ENCODE measurements at places on chromosomes 3 and 15.

DNA sequence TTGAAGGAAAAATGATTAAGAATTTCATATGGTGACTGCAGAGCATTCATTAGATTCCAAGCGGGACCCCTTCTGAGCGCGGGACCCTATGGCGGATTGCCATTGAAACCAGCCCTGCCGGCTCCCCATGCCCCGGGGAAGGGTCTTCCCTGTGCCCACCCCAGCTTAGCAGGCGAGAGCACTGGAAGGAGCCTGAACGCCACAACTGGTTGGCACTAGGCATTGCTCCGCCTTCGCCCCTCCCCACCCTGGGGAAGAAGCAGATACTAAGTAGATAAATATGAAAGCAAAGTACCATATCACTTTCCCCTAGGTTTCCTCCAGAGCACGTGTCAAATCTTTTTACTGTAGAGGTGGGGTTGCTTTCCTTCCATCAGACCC lies 70.7 kb downstream of the CYP19A1 start:
- no peak for DNase-seq

- no peak for DNase-seq
Measured at GRCh38 chr15:71811036-71811736, 832 bp downstream of the NR2E3 start.

DNA sequence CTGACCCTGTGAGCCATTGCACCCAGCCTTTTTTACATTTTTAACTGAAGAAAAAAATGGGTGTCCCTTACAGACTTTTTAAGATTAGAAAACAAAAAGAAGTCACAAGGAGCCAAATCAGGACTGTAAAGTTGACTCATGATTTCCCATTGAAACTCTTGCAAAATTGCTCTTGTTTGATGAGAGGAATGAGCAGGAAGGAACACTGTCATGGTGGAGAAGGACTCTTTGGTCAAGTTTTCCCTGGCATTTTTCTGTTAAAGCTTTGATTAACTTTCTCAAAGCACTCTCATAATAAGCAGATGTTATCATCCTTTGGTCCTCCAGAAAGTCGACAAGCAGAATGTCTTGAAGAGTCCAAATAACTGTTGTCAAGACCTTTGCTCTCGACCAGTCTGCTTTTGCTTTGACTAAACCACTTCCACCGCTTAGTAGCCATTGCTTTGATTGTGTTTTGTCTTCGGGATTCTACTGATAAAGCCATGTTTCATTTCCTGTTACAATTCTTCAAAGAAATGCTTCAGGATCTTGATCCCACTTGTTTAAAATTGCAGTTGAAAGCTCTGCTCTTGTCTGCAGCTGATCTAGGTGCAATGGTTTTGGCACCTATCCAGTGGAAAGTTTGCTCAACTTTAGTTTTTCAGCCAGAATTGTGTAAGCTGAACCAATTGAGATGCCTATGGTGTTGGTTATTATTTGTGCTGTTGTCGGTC lies 369.4 kb downstream of the MAGI1 start:
- no peak for DNase-seq

DNA sequence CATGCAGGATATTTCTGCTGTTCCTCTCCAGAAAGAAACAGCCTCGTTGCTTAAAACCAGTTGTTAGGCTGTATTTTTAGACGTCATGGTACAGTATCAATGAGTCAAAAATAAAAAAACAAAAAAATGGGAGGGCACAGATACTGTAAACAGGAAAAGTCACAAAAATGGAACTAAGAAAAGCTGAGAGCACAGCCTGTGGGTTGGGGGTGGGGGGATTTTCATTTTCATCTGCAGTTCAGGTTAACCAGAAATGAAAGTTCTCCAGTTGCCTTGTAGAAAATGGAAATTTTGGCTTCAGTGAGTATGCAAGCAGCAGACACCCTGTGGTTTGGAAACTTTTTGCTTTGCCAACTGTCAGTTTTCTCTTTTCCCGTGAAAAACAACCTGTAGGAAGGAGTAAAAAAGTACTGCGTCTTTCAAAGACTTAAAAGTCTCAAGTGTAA lies 59.0 kb downstream of the FRMD4B start:
- no peak for DNase-seq

GRCh38 chr3:105187344-105187743 lies 179.4 kb upstream of the ALCAM start:
- no peak for DNase-seq

DNA sequence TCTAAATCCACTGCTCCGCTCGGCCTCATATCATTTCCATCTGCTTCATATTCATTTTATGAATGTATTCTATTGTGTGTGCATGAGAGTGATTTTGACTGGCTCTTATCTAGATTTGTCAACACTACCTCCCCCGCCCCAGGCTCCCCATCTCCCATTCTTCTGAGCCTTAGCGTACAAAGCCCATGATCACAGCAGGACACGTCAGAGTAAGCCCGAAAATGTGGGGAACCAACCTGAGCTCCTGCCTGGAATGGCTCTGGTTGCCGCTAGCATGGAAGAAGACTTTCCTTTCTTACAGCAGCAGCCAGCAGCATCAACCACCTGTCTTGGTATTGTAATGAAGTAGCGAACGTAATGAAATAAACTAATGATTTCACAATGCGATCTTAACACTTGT lies 61.4 kb downstream of the GABRB3 start:
- no peak for DNase-seq

- DNase-seq: no peak
Measured at GRCh38 chr3:49910409-49911123, 6.9 kb upstream of the MST1R start.

GRCh38 chr3:194097141-194097882 lies 38.6 kb upstream of the HES1 start:
- no peak for DNase-seq

- DNase-seq: no peak
Measured at GRCh38 chr3:80994085-80994665, 767.3 kb downstream of the GBE1 start.

- no peak for DNase-seq
Measured at GRCh38 chr3:147397875-147398812, 8.2 kb downstream of the ZIC4 start.

DNA sequence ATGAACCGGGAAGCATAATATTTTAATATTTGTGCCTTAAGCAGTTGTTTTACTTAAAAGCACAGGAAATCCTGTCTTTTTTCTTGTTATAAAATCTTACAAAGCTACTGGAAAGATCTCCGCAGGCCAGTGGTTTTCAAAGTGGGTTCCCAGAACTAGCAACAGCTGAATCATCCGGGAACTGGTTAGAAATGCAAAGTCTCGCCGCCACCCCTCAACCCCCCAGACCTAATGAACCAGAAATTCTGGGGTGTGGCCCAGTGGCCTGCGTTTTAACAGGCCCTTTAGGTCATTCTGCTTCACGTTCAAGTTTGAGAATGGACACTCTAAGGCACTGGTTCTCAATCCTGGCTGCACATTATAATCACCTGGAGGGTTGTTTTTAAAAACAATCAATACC lies 74.7 kb downstream of the PDZRN3 start:
- no peak for DNase-seq

GRCh38 chr3:160924776-160925175 lies 168.7 kb downstream of the PPM1L start:
- DNase-seq: no peak

GRCh38 chr15:25905140-25905539 lies 42.0 kb upstream of the ATP10A start:
- no peak for DNase-seq

DNA sequence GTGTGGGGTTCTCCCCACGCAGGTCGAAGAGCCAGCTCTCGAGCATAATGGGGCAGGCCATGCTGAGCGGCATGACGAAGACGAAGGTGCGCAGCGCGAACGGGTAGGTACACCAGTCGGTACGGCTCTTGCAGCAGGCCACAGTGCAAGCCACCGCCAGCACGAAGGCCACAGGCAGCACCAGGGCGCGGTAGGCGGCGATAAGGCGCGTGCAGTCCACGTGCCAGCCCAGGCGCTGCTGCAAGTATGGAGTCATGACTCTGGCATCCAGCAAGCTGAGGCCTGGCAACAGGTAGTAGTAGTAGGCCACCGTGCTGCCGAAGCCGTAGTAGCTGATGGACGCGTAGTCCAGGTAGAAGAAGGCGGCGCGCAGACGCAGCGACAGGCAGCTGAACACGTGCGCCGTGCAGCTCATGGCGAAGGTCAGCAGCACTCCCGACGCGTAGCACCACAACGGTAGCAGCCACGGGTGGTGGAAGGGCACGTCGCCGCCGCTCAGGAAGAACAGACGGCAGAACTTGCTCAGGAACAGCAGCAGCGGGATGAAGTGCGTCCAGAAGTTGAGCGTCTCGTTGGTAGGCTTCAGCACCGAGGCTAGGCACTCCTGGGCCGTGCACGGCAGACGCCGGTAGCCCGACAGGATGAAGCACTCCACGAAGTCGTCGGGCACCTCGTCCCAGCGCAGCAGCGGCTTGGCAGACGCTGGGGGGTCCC lies 797 bp downstream of the PAQR9 start:
- no peak for DNase-seq

- DNase-seq: no peak
Measured at GRCh38 chr15:38474155-38474757, 20.3 kb downstream of the FAM98B start.

DNA sequence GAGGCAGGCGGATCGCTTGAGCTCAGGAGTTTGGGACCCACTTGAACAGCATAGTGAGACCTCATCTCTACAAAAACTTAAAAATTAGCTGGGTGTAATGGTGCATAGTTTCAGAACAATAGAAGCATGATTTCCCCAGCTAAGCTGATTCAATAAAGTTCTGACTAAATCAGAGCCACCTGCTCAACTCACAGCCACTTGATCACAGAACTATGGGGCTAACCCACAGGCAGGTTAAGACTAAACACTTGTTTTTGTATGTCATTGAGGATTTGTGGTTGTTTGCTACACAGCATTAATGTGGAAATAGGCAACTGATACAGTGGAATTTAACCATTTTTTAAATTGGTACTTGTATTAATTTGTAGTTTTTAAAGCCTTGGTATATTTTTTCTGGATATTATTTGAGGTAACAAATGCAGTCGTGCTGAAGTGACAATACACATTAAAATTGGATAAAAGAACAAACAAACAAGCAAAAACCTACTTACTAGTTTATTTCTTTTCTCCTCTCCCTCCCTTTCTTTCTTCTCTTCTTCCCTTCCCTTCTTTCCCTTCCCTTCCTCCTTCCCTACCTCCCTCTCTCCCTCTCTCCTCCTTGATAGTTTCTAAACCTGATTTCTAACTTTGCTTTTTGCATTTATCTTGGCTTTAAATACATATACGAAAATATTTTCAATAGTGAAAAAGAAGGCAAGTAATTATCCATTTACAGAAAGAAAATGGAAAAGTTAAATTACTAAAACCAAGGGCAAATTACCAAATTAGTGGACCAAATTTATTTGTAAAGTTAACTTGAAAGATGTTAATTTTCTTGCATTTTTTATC lies 32.1 kb downstream of the OXSM start:
- no peak for DNase-seq

- no peak for DNase-seq
Measured at GRCh38 chr3:43587303-43587702, 34.5 kb downstream of the ANO10 start.

DNA sequence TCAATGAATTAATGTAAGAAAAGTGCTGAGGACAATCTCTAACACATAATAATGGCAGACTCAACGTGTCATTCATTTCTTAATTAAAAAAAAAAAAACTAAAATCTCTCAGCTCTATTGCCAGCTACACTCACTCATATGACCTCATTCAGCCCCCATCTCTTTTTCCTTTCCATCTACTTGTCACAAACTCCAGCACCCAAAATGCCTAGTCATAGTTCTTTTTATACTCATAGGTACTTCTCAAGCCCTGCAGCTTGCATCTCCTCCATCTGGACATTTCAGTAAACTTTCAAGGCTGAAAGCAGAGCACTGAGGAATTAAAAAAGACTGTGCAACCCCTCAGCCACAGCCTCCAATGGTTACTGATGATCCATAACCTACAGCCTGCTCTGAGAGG lies 109.8 kb downstream of the PLCH1 start:
- DNase-seq: no peak

- DNase-seq: no peak
Measured at GRCh38 chr3:123256256-123256655, 54.5 kb downstream of the SEC22A start.

GRCh38 chr3:128648940-128649663 lies 1.5 kb downstream of the RPN1 start:
- no peak for DNase-seq

DNA sequence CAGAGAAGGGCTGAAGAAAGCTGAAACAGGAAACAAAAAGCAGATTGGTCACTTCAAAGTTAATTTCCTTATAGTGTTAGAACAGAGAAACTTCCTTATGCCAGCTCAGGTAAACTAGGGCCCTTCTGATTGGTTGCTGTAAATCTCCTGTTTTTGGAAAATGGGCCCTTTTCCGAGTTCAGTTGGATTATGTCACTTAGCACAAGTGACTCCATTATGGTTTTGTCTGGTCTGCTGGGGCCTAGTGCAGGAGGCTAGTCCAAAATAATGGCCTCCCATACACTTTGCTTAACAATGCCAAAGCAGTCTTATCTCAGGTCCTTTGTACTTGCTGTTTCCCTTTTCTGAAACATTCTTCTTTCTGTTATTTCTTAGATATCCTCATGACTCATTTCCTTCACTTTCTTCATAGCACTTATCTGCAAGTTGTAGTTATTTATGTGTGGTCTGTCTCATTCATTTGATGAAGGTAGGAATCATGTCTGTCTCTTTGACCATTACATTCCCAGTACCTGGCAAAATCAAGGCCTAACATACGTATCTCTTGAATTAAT lies 7.7 kb upstream of the DCP1A start:
- no peak for DNase-seq

GRCh38 chr3:59243476-59243875 lies 193.7 kb upstream of the CFAP20DC start:
- no peak for DNase-seq

GRCh38 chr3:52408466-52408865 lies 36.4 kb downstream of the SEMA3G start:
- DNase-seq: no peak

GRCh38 chr3:14461748-14462324 lies 59.4 kb downstream of the SLC6A6 start:
- peak; percentile 7 for DNase-seq

DNA sequence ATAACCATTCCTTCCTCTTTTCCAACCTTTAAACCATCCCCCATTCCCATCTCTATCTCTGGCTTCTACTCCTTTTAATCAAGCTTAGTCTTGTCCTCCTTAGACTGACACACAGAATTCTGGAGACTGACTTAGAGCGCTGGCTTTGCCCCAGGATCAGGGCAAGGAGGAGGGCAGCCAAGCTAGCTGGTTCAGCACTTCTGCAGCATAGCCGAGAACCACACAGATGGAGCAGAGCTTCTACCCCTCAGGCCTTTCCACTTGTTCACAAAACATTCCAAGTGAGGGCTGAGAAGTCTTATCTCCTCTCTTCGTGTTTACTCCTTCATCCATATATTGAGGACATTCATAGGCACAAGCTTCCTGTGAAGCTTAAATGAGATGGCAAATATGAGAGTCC lies 246.5 kb upstream of the PEX5L start:
- DNase-seq: no peak

GRCh38 chr15:49040151-49040550 lies 6.1 kb downstream of the SECISBP2L start:
- no peak for DNase-seq

GRCh38 chr3:126827121-126827520 lies 123.1 kb downstream of the CHCHD6 start:
- DNase-seq: no peak

- no peak for DNase-seq
Measured at GRCh38 chr3:58375254-58375653, 42.6 kb downstream of the PXK start.

Data from stimulated activated CD8-positive, alpha-beta memory T cell treated with anti-CD3 and anti-CD28 coated beads, Interleukin-4, amount 100 ng/mL, for 1 hour (primary cell).